Gastroesophageal sphincter (tissue), 4 donors: ENCODE measurements at places on chromosomes 1 and 21. TPM values are rescaled to one million over a fixed set of nuclear protein-coding genes. Genes with fewer than 3 reads are reported as not detected.

DNA sequence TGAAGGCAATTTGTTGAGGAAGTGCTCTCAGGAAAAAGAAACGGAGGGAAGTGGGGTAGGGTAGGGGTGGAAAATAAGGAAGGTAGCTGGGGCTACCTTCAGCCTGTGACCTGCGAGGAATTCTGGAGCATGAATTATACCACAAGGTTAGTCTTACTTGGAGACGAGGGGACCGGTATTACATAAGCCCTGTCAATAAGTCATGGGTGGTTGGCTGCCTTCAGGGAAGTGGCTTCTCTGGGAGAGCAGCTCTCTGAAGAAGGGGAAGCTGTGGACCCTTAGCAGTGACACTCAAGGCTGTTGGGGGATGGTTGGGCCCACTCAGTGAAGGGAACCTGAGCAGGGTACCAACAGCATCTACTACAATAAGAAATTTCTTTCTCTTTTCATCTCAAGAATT, 111.3 kb downstream of the TNFSF18 start:
- ATAC-seq = no peak

DNA sequence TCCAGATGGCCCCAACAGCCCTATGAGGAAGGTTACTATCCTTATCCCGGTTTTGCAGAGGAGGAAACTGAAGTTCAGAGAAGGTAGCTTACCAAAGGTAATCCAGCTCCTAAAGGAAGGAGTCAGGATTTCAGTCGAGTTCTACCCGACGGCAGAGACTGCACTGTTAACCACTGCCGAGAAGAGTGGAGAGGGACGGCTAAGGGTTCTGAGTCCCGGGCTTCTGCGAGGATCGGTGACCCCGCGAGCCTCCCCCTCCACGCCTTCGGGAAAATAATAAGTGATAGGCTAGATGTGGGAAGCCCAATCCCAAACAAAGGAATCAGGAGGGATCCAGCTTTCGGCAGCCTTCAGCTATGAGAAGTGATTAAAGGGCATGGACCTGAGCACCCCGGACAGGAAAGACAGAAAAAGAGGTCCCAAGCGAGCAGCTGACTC, 587 bp downstream of the TMEM53 start:
- ATAC-seq = no peak

- ATAC-seq = no peak
Observed at GRCh38 chr1:24872061-24872850, 57.8 kb downstream of the RUNX3 start.

TIE1 gene
- total RNA-seq = 42.6 TPM

DNA sequence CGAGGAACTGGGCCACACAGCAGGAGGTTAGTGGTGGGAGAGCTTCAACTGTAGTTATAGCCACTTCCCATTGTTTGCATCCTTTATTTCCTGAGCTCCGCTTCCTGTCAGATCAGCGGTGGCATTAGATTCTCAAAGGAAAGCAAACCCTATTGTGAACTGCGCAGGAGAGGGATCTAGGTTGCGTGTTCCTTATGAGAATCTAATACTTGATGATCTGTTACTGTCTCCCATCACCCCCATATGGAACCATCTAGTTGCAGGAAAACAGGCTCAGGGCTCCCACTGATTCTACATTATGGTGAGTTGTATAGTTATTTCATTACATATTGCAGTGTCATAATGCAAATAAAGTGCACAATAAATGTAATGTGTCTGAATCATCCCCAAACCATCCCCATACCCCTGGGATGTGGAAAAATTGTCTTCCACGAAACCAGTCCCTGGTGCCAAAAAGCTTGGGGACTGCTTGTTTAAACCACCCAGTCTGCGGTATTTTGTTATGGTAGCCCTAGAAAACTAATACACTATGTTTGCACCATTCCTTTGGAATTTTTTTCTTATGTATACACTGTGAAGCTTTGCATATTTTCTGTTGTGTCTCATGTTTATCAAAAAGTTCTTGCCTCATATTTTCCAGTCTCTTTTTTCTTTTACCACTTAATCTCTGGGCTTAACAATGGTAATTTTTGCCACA, 136.6 kb upstream of the IVNS1ABP start:
- ATAC-seq = no peak

DNA sequence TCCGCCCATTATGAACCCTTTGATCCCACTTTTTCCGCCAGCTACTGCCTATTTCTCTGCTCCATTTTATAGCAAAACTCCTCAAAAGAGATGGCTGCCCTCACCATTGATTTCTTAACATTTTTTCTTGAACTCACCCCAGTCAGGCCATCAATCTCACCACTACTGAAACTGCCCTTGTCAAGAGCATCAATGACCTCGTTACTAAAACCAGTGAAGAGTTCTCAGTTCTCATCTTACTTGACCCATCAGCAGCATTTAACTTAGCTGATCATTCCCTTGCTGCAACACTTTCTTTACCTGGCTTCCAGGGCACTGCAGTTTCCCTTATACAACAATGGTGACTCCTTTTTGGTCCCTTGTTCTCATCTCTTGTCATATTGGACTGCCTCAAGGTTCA, 35.2 kb upstream of the FASLG start:
- ATAC-seq = no peak

SYT14 gene
- total RNA-seq = not detected

TNFSF4 gene
- total RNA-seq = 3.4 TPM

KCTD3 gene
- 77.3 TPM for total RNA-seq

DNA sequence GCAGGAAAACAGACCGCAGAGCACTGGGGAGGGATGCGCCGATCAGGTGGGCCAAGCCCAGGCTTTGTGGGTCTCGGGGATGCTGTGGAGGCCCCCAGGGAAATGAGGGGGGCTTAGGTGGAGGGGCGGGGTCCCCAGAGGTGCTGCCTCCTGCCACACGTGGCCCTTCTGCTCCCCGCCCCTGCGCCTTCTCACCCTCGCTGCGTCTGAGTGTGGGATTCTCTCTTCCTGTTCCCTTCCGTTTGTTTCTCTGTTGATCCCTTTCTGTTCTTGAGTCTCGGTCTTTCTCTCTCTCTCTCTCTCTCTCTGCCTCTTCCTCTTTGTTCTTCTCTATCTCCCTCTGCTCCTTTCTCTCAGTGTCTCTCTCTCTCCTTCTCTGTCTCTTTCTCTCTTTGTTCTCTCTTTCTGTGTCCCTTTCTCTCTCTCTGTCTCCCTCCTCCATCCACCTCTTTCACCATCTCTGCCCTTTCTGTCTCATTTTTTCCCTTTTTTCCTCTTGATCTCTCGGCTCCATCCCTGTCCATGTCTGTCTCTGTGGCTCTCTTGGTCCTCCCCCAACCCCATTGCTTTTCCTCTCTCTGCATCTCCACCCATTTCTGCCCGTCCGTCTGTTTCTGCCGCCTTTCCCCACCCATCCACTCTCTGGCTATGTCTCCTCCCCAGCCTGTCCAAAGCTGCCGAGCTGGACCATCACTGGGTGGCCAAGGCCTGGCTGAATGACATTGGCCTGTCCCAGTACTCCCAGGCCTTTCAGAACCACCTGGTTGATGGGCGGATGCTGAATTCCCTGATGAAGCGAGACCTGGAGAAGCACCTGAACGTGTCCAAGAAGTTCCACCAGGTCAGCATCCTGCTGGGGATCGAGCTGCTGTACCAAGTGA, 52.4 kb upstream of the TMEM51 start:
- no peak for ATAC-seq

AMY2B gene
- 31.4 TPM for total RNA-seq

GJA9 gene
- not detected for total RNA-seq

DSCAM gene
- total RNA-seq = not detected

DNA sequence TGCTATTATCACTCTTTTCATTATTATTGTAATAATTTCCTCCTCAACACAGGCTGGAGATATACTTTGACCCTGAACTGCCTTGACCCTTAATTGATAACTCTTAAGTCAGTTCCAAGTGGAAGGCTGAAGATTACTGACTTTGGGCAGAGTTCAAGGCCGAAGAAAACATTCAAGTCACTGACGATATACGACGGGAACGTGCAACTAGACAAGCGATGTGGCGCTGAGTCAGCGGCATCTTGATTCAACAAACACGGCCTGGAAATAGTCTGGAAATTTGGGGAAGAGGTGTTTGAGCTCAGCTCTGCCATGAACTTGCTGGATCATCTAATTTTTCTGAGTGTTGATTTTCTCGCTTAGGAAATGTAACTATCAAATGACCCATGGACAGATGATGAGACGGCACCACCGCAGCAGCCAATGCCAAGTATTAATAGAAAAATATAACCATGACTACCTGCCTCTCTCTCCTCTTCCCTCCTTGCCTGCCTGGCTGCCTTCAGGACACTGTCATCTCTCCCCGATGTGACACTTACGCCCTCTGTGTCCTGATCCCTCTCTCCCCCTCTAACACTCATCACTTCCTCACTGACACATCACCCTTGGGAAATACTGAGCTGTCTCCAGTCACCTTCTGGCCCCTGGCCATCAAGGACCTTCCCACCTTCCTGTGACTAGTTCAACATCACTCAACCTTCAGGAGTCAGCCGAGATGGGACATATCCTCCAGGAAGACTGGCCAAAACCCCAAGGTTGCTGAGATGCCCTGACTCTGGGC, 49.4 kb downstream of the TMCO4 start:
- ATAC-seq = no peak

- ATAC-seq = no peak
Observed at GRCh38 chr1:85894651-85895050, 186.4 kb upstream of the ZNHIT6 start.

CLCNKB gene
- 1.2 TPM for total RNA-seq

NES gene
- 32.5 TPM for total RNA-seq

GRCh38 chr1:119771016-119771415, 2.3 kb upstream of the HMGCS2 start:
- ATAC-seq = no peak

SLC25A34 gene
- total RNA-seq = 2.0 TPM

DNA sequence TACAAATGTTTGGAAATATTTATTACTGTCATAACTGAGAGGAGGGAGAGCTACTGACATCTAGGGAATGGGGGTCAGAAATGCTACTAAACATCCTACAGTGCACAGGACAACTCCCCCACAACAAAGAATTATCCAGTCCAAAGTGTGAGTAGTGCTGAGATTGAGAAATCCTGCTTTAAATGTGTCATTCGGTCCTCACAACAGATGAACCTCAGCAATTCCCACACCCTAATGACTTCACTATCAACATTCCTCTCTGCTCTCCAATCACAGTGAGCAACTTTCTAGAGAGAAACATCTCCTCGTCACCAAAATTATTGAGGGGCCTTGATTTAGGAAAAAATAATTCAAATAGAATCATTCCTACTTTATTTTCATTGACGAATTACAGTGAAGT, 18.0 kb downstream of the OMA1 start:
- peak; percentile 73 for ATAC-seq

FCRL6 gene
- 0.94 TPM for total RNA-seq

- no peak for ATAC-seq
Observed at GRCh38 chr1:211282023-211282373, 22.8 kb downstream of the RCOR3 start.

DCAF8 gene
- total RNA-seq = 211 TPM

DNA sequence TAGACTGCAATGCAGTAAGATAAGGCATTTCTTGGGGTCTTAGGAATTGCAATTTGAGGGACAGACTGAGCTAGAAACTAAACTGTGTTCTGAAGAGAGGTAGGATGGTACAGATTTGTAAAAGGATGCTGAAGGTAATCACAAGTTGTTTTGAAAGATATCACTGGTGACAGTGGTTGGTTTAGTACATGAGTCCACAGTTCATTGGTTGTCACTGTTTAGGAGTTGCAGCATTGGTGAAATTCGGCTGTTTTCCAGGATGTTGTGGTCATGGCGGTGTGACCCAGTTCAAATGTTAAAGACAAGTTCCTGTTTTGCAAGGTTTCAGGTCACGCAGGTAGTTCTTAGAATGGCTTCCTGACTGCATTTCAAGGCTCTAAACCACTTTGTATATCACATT, 292.8 kb upstream of the B3GALT2 start:
- ATAC-seq = no peak

SUMO3 gene
- 56.2 TPM for total RNA-seq

DNA sequence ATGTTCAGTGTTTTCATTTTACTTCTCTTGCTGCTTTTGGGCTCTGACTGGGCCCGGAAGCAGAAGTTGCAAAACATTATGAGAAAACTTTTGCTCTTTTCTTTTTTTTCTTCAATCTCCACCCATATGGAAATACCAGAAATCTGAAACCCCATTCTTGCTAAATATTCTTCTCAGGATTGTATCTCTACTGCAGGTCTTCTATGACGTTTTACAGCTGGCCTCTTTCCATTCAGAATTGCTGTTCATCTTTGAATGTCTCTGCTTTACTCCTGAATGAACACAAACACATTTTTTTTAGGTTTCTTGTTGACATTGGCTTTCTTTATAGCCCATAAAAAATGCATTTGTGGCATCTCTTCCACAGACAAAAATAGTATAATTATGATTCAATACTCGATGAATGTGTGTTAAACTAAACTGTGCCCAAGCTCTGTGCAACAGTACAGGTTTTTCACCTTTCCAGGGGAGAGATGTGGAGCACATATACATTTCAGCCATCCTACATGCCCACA, 18.8 kb downstream of the PTPRC start:
- ATAC-seq = no peak

CCDC30 gene
- 2.7 TPM for total RNA-seq

OR6K3 gene
- not detected for total RNA-seq

GRCh38 chr1:18482721-18483425, 2.1 kb downstream of the KLHDC7A start:
- ATAC-seq = no peak

DNA sequence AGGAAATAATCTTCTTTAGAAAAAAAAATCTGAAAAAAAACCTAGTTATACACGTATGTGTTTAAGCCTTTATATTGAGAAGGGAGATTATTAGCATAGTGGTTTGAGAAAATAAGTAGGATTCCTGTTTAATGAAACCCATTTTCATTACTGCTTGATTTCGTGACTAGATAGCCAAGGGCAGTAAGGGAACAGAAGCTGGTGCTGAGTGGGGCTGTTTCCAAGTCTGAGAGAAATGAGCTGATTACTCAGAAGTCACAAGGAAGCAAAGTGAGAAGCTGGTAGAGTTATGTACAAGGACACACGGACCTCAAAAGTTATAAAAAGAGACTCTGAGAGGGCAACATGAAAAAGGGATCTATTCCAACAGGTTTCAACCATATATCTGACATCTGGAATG, 256.5 kb downstream of the TTLL7 start:
- ATAC-seq = no peak

ESRRG gene
- total RNA-seq = not detected

- ATAC-seq = no peak
Observed at GRCh38 chr1:30915491-30916230, 7.1 kb upstream of the SDC3 start.

ZNF695 gene
- total RNA-seq = not detected

DNA sequence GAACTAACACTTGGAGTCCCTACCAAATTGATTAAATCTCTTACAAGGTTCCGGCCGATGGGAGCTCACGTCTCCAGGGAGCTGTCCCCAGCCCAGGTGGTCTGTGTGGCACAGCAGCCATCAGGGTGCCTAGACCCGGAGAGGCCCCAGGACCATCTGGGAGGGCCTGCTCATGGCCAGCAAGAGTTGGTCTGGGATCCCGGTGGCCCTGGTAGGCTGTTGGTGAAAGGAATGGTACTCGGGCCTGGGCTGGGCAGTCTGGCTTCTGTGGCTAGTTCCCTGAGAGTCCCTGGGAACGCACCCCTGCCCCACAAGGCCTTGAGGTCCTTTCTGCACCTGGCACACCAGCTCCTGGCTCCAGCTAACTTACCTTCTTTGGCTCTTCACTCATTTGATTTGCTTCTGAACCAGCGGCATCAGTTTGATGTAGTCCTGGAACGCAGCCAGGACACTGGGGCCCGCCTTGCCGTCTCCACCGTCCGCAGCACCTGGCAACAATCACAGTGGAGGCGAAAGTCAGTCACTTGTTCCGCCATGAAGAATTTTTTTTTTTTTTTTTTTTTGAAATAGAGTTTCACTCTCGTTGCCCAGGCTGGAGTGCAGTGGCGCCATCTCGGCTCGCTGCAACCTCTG, 62.5 kb downstream of the SCCPDH start:
- no peak for ATAC-seq

CACNA1S gene
- total RNA-seq = not detected
